Natural killer cell (primary cell): ENCODE measurements at places on chromosomes 16 and 17.

GRCh38 chr17:37714897-37715296 is 30.0 kb downstream of the HNF1B start:
- no peaks in the 10 kb centered on the region for H3K36me3 ChIP-seq
- no peaks in the 10 kb centered on the region for H3K4me1 ChIP-seq
- H3K4me3 ChIP-seq, result no peak overlapping the region
- no peak overlapping the region for H3K27ac ChIP-seq
- DNase-seq, result no peak

- no peak overlapping the region for H3K4me3 ChIP-seq
- peaks cover 7% of the 10 kb centered on the region for H3K4me1 ChIP-seq
- no peaks in the 10 kb centered on the region for H3K36me3 ChIP-seq
- DNase-seq, result no peak
These were observed 63.7 kb upstream of the MRTFB start for GRCh38 chr16:14007450-14007849.

- peaks cover 10% of the 10 kb centered on the region for H3K27me3 ChIP-seq
- H3K4me3 ChIP-seq, result peak within 1 kb of the TSS; percentile 24
These were observed at the start of gene NHERF2 for GRCh38 chr16:2026461-2027023. Gene NHERF2 (plus strand): TSS chr16:2026902. CDS start chr16:2027006, 104 bp downstream.

DNA sequence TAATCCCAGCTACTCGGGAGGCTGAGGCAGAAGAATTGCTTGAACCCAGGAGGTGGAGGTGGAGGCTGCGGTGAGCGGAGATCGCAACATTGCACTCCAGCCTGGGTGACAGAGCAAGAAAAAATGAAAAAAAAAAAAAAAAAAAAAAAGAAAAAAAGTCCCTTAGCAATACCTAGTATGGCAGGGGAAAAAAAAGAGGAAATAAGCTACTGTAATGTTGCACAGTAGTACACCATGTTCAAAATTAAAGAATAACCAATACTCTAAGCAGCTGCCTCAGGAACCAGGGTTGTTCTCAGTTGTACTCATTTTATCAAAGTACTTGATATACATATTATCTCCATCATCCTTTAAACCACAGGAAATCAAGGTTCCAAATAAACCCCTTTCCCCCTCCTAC is 17.3 kb upstream of the TXNDC11 start:
- no peak for DNase-seq
- H3K27me3 ChIP-seq, result no peaks in the 10 kb centered on the region
- no peak overlapping the region for H3K27ac ChIP-seq
- peaks cover 73% of the 10 kb centered on the region for H3K36me3 ChIP-seq
- H3K4me3 ChIP-seq, result no peak overlapping the region

DNA sequence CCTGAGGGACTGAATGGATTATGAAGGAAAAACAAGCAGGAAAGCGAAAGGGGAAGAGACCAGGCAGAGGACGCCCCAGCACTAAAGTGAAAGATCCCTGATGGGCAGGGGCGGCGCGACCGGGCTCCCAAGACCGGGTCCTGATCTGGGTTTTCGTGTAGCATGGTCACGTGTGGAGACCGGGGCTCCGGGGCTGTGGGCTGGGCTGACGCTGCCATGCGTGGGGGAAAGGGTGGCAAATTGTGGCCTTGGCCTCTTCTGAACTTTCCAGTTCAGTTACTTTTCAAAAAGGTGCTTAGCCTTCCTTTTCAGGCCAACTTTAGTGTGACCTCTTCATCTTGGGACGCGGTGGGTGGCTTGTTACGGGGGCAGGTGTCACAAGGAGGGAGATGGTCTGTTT is 57.5 kb downstream of the METRNL start:
- H3K4me1 ChIP-seq, result no peaks in the 10 kb centered on the region
- H3K4me3 ChIP-seq, result no peak overlapping the region
- H3K27ac ChIP-seq, result no peak overlapping the region
- H3K36me3 ChIP-seq, result no peaks in the 10 kb centered on the region
- peaks cover 2% of the 10 kb centered on the region for H3K27me3 ChIP-seq
- DNase-seq, result peak; percentile 4

- H3K27me3 ChIP-seq, result no peaks in the 10 kb centered on the region
- H3K27ac ChIP-seq, result no peak overlapping the region
- H3K4me1 ChIP-seq, result no peaks in the 10 kb centered on the region
- no peaks in the 10 kb centered on the region for H3K36me3 ChIP-seq
- no peak overlapping the region for H3K4me3 ChIP-seq
- no peak for DNase-seq
These were observed 270.6 kb downstream of the FTO start for GRCh38 chr16:53974484-53975080.

DNA sequence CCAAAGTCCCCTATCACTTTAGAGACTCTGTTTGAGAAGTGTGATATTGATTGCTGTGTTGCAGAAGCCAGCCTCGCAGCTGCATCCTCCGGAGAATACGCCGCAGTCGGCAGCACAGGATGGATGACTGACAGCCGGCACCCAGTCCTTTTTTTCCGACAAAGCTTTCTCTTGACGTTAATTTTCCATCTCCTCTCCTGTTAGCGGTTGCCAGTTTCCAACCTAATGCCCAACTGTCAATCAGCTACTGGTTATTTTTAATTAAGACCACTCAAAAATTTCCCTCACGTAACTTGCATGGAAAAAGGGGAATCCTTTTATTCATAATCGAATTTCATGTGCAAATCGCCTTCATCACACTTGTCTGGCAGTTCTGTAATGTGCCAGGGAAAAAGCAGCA is 953.9 kb downstream of the CDH11 start:
- no peaks in the 10 kb centered on the region for H3K27me3 ChIP-seq
- DNase-seq, result no peak
- no peaks in the 10 kb centered on the region for H3K36me3 ChIP-seq
- H3K4me1 ChIP-seq, result no peaks in the 10 kb centered on the region

GRCh38 chr16:71591917-71592316 is 15.0 kb upstream of the TAT start:
- H3K36me3 ChIP-seq, result no peaks in the 10 kb centered on the region
- no peak overlapping the region for H3K4me3 ChIP-seq
- no peaks in the 10 kb centered on the region for H3K4me1 ChIP-seq
- no peak overlapping the region for H3K27ac ChIP-seq

- peak; percentile 1 for DNase-seq
- no peak overlapping the region for H3K4me3 ChIP-seq
- no peak overlapping the region for H3K27ac ChIP-seq
- H3K4me1 ChIP-seq, result peaks cover 15% of the 10 kb centered on the region
- H3K36me3 ChIP-seq, result no peaks in the 10 kb centered on the region
These were observed 5.9 kb upstream of the HOXB13 start for GRCh38 chr17:48734333-48735061.

GRCh38 chr16:12518241-12519175 is 285.2 kb downstream of the CPPED1 start:
- no peak overlapping the region for H3K27ac ChIP-seq
- no peak overlapping the region for H3K4me3 ChIP-seq
- H3K27me3 ChIP-seq, result no peaks in the 10 kb centered on the region
- no peak for DNase-seq

- peaks cover 13% of the 10 kb centered on the region for H3K36me3 ChIP-seq
- no peak for DNase-seq
- H3K27me3 ChIP-seq, result no peaks in the 10 kb centered on the region
- peaks cover 55% of the 10 kb centered on the region for H3K4me1 ChIP-seq
These were observed 555 bp downstream of the TTYH2 start for GRCh38 chr17:74213861-74214391.

- peak overlapping the region; percentile 78 for H3K4me3 ChIP-seq
- peaks cover 27% of the 10 kb centered on the region for H3K4me1 ChIP-seq
- H3K27me3 ChIP-seq, result no peaks in the 10 kb centered on the region
- H3K36me3 ChIP-seq, result peaks cover 16% of the 10 kb centered on the region
These were observed 531 bp upstream of the HASPIN start for GRCh38 chr17:3723188-3723555.

GRCh38 chr17:67212231-67212630 is 32.8 kb downstream of the HELZ start:
- peaks cover 16% of the 10 kb centered on the region for H3K4me1 ChIP-seq
- no peak overlapping the region for H3K4me3 ChIP-seq
- no peak for DNase-seq

DNA sequence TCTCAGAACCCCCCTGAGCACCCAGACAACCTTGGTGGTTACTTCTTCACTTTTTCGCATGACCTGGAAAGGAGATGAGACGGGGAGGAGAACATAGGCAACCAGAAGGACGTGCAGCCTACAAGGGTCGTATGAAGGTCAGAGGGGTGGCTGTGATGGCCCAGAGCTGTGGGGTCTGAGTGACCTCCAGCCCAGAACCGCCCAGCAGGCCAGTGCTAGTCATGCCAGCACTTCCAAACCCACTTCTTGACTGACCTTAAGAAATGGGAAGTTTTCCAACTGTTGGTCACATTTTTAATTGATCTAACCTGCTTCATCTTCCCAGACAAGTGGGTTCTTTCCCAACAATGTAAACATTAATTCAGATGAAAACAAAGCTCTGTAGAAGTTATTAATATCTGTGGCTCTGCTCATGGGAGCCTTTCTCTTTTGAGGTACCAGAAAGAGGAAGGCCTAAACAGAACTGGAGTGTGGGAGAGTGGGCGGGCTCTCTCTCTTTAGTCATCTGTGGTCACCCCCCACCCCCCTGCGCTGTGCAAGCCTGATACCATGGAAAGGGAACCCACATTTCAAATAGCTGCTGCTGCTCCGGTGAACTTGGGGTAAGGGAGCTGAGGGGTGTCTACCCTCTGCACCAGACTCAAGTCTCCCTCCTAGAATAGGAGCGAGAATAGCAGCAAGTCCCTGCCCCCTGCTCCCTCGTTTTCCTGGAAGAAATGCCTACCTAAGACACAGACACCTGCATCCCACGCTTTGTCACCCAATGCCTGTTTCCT is 101.6 kb downstream of the RAB11FIP4 start:
- peak overlapping the region; percentile 89 for H3K27ac ChIP-seq
- H3K4me3 ChIP-seq, result no peak overlapping the region
- H3K36me3 ChIP-seq, result no peaks in the 10 kb centered on the region
- peaks cover 96% of the 10 kb centered on the region for H3K4me1 ChIP-seq
- no peaks in the 10 kb centered on the region for H3K27me3 ChIP-seq

GRCh38 chr16:31064882-31065461 is 9.1 kb downstream of the ZNF668 start:
- H3K4me3 ChIP-seq, result no peak overlapping the region
- H3K27me3 ChIP-seq, result no peaks in the 10 kb centered on the region
- DNase-seq, result peak; percentile 27
- peak overlapping the region; percentile 17 for H3K27ac ChIP-seq
- peaks cover 12% of the 10 kb centered on the region for H3K36me3 ChIP-seq
- H3K4me1 ChIP-seq, result peaks cover 61% of the 10 kb centered on the region

DNA sequence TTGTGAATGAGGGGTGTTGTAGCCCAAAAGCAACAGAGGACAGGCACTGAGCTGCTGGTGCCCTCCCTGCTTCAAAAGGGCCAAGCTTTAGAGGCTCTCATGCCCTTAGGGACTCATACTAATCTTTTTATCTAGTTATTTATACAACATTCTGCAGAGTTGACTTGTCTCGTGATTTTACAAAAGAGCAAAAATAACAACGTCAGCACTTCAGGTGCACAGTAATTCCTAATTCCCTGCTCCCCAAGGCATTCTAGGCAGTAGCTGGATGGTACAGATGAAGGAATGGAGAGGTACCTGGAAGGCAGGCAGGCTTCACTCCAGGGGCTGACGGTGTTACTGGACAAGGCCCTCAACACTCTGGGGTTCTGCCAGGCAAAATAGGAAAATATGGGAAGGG is 406.7 kb upstream of the CCL2 start:
- H3K27ac ChIP-seq, result no peak overlapping the region
- H3K36me3 ChIP-seq, result no peaks in the 10 kb centered on the region
- H3K27me3 ChIP-seq, result no peaks in the 10 kb centered on the region
- H3K4me1 ChIP-seq, result no peaks in the 10 kb centered on the region
- H3K4me3 ChIP-seq, result no peak overlapping the region

DNA sequence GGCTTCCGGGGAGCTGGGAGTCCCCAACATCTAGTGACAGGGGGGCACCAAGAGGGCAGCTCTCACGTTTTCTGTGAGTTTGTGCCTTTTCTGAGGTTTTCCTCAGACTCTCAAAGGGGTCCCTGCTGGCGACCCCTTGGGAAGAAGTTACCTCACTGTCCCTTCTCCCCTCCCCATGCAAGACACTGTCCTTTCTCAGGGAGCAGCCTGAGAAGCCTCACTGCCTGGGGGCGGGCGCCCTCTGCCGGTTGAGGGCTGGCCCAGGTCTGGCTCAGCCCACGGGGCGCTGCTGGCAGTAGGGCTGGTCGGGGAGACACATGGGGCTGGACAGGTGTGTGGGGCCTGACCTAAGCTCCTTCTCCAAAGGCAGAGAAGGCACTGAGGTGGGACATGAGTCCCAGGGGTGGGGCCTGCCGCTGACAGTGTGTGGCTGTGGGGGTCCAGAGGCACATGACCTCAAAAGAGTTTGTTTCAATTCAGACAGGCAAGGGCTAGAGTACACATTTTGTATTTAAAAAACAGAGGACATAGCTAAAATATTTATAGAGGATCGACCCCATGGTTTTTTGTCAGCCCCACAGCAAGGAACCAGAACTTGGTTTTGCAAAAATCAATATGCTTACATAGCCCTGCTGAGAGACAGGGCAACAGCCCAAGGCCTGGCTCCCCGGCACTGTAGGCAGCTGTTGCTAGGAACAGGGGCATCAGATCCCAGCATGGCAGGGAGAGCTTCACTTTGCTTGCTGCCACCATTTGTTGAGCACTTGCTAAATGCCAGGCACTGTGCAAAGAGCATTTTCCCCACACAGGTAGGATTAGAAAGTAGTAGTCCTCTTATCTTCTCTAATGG is 18.5 kb upstream of the ALDH3A1 start:
- no peaks in the 10 kb centered on the region for H3K36me3 ChIP-seq
- no peak overlapping the region for H3K4me3 ChIP-seq
- DNase-seq, result peak; percentile 75

DNA sequence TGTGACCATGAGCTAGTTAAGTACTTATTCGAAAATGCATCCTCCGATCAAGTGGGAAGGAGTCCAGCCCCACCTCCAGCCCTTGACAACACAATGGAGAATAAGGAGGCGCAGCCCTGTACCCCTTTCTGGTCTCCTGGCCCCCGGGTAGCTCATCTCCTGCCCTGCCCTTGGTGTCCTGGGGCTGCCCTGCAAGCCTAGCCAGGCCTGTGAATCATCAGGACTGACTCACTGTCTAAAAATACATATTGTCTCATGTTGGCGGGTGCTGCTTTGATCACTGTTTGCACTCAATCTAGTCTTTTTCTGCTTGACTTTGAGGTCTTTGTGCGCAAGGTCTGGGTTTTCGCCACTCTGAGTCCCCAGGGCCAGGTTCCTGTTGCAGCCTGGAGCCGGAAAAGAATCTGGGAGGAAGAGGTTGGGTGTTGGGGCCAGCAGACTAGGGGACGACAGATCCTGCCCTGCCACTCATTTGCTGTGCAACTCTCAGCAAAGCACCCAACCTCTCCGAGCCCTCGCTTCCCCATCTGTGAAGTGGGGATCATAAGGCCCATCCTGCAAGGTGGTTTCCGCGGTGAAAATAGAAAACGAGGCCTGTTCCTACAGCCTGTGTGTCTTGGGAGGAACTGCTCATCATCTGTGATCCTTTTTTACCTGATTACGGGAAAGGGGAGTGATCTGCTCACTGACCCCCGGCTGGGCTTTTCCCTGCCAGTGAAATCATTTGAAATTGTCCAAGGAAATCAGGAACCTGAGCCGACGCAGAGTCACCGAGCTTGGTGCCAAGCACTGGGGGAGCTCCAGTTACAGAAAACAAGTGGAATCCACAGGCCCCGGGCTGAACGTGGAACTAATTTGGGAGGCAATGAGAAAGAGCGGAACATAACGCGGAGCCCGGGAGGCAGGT is 230.4 kb downstream of the PARN start:
- no peak overlapping the region for H3K4me3 ChIP-seq
- no peak overlapping the region for H3K27ac ChIP-seq
- H3K27me3 ChIP-seq, result no peaks in the 10 kb centered on the region
- no peaks in the 10 kb centered on the region for H3K36me3 ChIP-seq
- DNase-seq, result no peak
- no peaks in the 10 kb centered on the region for H3K4me1 ChIP-seq
